ENCODE measurements at places on chromosomes 4 and X. TPM values are rescaled to one million over a fixed set of nuclear protein-coding genes. Genes with fewer than 3 reads are reported as not detected.
A peak's percentile ranks its signal among the peaks of the same experiment; 100 is the strongest.

DNA sequence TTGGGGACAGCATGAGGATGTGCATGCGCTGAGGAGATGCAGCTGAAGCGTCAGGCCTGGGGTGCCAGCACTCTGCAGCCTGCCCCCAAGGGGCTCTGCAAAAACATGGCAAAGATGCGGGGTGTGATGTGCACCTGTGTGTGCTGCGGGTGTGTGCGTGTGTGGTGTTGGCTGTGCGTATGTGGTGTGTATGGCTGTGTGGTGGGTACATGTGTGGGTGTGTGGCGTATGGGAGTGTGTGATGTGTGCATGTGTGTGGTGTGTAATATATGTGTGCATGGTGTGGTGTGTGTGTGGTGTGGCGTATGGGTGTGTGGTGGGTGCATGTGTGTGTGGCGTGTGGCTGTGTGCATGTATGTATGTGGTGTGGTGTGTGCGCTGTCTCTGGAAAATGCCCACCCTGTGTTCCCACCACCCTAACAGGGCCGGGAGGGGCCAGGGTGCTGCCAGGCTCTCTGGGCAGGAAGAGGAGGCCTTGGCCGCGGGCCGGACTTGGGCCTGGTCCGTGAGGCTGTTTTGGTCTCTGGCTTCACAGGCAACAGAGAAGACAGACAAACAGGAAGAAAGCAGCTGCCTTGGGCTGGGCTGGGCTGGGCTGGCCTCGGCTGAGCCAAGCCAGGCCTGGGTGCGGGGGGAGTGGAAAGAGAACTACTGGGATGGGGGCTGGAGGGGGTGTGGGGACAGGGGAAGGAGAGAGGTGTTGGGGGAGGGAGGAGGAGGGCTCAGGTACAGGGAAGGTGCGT is 1.1 kb upstream of the AVPR2 start:
- no peak for DNase-seq

DNA sequence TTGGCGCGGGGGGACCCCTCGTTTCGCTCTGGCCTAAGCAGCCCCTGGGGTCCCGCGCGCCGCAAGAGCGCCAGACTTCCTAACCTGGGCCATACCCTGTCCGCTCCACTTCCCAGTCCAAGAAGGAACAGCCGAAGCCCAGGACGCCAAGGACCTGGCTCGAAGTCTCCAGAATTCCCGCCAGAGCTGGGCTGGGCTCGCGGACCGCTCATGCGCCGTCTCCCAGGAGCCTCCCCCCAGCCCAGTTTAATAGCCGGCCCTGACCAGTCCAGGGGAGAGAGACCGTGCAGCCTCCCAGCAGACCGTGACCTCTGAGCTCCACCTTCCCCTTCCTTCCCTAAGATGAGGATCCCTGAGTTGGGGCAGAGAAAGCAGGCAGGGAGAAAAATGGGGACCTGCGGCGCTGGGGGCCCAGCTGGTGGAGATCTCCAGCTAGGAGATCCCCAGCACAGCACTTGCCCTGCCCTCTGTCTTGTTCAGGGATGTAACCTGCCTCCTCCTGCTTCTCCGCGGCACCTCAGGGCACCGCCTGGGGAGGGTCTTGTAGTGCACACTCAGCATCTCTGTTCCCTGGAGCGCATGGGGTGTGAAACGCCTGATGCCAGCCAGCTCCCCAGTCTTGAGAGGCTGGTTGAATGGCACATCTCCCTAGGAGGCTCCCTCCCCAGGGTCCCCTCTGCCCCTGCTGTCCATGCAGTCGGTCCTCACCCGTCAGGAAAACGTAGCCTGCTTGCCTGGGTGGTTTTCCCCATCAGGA is 1.2 kb upstream of the LETM1 start:
- no peak for DNase-seq

DNA sequence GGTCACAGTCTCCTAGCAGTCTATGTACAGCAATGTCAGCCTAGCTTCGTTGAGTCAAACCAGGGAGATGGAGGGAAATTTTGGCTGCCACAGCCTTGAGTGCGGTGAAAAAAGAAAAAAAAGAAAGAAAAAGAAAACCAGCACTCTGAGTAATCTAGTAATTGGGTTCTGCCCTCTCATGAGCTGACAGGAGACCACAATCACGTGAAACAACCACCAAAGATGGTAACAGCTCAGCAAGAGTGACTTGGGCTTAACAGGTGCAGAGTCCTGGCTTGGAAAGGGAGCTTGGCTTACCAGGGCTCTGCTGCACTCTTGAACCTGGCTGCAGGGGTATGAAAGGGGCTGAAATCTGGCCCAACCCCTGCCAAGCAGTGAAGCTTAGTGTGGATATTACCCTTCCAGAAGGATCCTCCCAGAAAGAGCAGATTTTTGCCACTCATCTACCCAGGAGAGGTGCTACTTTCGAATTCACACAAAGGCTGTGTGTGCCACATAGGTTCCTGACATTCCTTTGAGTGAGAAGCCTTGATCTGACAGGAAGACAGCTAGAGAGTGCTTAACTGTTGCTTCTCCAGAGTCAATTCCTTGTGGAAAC is 350.3 kb downstream of the PTTG2 start:
- DNase-seq = peak; percentile 78

DNA sequence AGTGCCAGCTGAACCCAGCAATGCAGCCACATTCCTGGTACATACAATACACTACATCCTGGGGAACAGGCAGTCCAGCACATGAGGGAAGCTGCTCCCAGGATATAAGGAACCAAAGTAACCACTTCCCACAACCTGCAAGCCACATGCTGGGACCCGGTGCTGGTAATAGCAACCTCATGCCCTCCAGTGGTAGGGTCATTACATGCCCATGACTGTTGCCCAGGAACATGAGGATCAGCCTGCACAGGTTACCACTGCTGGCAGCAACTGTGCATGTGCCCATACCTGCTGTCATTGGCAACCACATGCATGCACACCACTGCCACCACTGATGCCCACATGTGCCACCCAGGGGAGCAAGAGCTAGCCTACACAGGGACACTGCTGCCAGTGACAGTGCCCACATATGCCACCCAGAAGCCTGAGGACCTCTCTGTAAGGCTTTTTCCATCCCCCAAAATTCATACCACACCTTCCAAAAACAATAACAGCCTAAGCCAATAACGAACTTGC is 1982.5 kb downstream of the ARAP2 start:
- DNase-seq = no peak

DNA sequence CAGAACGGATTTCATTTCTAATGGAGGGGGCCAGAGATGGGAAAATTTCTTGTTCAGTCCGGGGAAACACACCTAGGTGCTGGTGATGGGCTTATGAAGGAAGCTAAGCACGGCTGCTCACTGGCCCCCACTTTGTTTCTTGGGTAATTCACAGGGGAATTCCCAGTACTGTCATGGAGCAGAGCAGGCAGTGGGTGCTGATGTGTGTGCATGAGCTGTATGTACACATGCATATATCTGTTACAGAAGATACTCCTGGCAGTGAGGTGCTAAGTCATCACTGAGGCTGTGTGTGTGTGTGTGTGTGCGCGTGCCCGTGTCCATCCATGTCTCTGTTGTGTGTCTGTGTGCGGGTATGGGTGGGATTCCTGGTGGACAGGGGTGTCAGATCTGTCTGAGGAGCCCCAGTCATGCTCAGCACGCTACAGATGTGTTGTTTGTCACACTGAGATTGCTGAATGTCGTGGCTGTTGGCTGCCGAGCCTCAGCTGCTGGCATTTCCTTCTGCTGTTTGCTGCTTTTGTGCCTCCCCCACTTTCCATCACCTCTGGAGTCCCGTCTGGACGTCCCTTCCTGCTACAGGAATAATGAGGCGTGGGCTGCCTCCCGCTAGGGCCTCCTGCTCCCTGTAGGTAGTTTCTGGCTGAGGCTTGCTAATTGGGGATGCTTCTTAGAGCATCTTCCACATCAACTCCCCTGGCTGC is 53.3 kb downstream of the JADE1 start:
- peak; percentile 24 for DNase-seq

GRCh38 chr4:56986952-56987351 is 8.3 kb downstream of the POLR2B start:
- no peak for DNase-seq

DNA sequence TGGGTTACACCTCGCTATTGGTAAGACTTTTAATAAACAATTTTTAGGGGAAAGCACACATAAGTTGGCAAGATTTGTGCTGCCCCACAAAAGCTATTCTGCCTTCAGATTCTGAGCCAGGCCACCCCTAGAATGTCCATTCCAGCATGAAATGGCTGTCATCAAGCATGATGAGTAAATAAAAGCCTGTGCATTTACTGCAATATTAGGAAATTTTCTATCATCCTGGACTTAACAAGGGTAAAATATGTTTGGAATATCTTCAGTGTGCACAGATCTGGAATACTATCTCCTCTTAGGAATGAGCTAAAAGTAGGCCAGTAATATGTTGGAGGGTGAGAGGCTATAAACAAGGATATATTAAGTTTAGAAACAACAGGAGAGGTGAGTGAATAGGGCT is 510.9 kb downstream of the ANKRD50 start:
- no peak for DNase-seq

DNA sequence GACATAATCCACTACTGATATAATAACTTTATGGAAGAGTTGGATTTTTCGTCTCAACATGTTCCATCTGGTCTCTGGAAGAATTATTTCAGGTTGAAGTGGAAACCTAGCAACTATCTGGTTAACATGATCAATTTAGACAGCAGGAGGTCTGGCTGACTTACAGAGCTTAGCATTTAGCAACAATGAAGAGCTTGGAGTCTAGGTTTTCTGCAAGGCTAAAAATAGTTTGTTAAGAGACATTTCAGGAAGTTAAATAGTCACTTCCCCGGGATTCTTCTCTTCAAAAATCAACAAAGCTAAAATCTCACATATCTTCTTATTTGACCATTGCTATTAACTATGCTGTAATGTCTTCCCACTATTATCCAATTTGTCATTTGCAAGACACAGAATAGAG is 418.6 kb upstream of the DIPK2B start:
- no peak for DNase-seq

DNA sequence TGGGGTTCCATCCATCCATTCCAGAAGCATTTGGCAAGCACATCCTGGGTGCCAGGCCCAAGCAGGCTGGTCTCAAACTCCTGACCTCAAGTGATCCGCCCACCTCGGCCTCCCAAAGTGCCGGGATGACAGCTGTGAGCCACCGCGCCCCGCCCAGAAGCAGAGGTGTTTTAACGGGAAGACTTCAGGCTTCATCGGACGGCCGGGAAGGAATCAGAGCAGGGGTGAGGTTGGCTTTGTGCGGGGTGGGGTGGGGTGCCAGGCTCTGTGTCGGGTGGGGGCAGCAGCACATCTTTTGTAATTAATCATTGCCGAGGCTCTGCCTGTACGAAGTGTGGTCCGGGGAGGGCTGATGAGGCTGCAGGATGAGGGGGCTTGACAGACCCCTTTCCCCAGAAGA is 5.1 kb upstream of the SLC25A6 start:
- no peak for DNase-seq

- DNase-seq = no peak
These were observed 15.4 kb downstream of the IQSEC2 start for GRCh38 chrX:53265771-53266574.

DNA sequence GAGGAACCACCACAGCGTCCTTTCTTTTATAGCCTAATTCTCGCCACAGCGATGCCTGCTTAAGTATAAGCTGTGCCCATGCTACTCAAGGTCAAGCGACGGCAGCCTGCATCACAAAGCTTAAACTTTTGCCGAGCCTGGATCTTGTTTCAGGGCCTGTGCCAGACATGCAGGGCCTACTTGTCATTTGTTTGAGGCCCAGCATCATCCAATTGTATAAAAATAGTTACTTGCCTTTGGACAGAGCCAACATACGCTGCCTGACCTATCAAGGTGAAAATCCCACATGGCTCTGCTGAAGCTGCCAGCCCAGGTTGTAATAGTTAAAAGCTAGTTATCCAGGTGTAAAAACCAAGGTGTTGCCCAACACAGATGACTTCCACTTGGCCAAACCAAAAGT is 107.1 kb downstream of the TMEM131L start:
- DNase-seq = no peak

DNA sequence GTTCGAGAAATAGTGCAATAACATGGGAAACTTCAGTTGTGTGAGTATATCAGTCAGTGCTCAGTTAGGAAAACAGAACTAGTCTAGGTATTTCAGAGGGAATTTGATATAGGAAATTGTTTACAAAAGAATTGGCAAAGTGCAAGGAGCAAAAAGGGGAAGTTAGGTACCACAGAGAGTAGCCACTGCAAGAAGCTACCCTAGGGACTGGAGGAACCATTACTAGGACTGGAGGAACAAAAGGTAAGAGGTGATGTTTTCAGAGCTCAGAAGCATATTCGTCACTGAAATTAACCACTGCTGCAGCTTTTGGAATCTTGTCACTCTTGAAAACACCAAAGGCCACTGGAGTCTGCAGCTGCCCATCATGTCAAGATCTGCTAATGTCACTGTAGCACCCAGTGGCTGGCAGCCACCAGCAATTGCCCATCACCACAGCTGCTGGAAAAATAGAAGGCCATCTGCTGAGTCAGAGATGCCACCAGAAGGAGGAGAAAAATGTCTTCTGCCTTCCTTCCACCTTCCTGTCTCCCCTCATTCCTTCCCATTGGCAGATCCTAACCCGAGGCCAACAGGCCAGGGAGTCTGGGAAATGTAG is 160.6 kb upstream of the RPS6KA3 start:
- no peak for DNase-seq

- DNase-seq = no peak
These were observed 67.4 kb downstream of the CNGA2 start for GRCh38 chrX:151801980-151802379.

DNA sequence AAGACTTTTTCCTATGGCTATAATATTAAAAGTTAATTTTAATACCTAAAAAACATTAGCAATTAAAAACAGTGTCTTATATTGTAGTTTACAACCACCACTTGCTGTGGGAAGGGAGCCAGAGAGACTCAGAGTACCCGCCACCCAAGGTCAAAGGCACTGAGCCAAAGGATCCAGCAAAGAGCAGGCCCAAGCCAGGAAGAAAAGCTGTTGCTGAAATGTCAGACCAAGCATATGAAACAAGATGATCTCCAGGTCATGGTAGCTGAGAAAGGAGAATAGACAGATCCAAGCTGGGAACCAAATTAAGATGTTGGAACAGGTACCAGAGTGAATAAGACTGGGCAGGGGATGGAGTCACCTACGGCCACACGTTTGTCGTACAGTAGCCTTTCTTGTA is 18.8 kb upstream of the ATOH1 start:
- DNase-seq = no peak

- no peak for DNase-seq
These were observed 117.0 kb downstream of the PCDH7 start for GRCh38 chr4:30837131-30837539.

GRCh38 chrX:107577933-107578332 is 50.4 kb upstream of the PRPS1 start:
- no peak for DNase-seq

DNA sequence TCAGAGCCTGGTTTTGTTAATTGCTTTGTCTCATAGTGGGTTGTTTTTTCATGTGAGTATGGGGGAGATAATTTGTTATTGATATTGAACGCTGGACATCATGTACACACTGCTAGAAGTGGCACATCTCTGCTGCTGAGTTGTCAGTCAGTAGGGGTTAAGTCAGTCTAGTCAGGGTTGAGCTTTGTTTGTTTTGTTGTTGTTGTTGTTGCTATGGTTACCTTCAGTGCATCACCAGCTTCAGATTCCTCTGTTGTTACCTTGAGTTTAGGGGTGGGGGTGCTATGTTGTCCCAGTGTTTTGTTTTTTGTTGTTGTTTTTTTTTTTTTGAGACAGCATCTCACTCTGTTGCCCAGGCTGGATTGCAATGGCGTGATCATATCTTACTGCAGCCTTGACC is 9.9 kb downstream of the YIPF6 start:
- DNase-seq = no peak

ZNF630 gene
- 1.9 TPM for total RNA-seq

TCP11X1 gene
- total RNA-seq = not detected

DNAAF6 gene
- total RNA-seq = not detected

PPARGC1A gene
- not detected for total RNA-seq

HTRA3 gene
- not detected for total RNA-seq

MAGEC2 gene
- total RNA-seq = not detected

PABPC5 gene
- total RNA-seq = not detected

ZFYVE28 gene
- total RNA-seq = 3.8 TPM

SSX1 gene
- not detected for total RNA-seq

TBC1D8B gene
- 1.2 TPM for total RNA-seq
